ENCODE measurements at places on chromosomes 13 and 19.
A peak's percentile ranks its signal among the peaks of the same experiment; 100 is the strongest.

DNA sequence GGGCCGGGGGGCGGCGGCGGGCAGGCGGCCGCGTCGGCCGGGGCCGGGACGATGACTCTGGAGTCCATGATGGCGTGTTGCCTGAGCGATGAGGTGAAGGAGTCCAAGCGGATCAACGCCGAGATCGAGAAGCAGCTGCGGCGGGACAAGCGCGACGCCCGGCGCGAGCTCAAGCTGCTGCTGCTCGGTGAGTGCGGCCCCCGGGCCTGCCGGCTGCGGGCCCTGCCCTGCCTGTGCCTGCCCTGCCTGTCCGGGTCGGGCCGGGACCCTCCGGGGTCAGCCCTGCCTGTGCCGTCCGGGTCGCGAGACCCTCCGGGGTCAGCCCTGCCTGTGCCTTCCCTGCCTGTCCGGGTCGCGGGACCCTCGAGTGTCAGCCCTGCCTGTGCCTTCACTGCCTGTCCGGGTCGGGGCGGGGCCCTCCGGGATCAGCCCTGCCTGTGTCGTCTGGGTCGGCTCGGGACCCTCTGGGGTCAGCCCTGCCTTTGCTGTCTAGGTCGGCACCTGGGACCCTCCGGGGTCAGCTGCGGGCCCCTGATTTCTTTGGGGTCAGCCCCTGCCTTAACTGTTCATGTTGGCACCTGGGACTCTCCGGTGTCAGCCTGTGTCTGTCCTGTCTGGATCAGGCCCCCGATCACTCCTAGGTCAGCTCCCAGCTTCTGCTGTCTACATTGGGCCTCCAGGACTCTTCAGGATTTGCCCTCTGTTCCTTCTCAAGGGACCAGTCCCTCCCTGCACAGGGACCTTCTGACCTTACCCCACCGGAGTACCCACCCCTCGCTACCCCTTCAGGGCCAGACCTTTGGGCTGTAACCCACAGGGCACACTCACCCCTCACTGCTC, 659 bp downstream of the GNA11 start:
- no peak for DNase-seq

DNA sequence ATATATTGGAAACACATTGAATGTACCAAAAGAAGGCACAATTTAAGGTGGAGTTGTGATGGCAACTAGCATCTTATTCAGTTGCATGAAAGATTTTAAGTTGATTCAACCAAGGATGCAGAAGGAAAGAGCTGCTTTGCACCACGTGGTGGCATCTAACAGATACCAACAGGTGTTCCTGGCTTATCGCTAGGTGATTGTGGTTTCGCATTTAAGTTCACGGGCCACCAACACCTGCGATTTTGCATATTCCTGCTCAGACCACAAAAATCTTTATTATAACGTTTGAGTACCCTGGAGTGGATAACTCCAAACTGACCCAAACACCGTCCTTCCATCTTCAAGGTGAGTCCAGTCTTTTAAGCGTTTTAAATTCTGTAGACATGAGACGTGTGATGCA, 45.3 kb downstream of the RGCC start:
- no peak for DNase-seq

DNA sequence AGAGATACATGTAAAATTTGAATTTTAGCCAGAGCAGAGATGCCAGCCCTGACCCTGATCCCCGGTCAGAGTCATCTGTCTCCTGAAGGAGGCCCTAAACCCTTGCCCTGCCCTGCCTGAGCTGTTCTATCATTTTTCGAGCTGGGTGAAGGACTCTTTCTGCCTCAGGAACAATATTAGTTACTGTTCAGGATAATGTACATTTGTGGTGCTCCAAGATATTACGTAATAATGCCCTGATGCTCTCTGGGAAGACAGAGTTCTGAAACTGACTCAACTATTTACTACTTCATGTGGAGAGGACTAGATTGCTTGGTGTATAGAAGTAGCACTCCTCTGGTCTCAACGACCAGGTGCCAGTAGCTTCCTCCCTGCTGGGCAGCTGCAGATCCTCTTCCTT, 37.9 kb upstream of the UBL3 start:
- DNase-seq = no peak

GRCh38 chr19:15498156-15498858, 10.0 kb upstream of the CYP4F22 start:
- no peak for DNase-seq

DNA sequence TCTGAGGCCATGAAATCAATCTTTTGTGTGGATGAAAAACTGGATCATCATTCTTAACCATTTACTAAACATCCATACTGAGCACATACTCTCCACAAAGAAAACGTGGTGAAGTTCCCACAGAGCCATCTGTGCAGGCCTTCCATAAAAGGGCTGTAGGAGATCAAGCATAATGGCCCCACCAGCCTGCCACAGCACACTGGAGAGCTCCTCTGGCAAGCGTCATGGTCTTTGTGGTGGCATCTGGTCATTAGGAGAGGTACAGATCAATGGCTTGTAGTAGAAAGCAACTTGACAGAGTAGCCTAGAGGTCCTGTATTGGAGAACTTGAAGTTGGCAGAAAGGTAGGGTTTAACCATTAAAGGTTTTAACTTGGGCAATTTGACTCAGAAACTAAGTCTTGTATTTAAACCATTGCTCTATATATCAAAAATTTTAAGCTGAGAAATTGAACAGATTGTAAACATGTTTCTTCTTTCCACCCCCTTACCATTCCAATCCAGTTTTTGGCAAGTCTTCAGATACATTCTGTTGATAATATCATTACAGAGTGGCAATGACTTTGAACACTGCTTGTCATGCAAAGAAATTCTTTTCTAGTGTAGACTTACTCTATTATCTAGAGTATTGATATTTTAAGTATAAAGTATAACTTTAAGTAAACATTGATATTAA, 128.3 kb downstream of the LMO7 start:
- DNase-seq = peak; percentile 90

DNA sequence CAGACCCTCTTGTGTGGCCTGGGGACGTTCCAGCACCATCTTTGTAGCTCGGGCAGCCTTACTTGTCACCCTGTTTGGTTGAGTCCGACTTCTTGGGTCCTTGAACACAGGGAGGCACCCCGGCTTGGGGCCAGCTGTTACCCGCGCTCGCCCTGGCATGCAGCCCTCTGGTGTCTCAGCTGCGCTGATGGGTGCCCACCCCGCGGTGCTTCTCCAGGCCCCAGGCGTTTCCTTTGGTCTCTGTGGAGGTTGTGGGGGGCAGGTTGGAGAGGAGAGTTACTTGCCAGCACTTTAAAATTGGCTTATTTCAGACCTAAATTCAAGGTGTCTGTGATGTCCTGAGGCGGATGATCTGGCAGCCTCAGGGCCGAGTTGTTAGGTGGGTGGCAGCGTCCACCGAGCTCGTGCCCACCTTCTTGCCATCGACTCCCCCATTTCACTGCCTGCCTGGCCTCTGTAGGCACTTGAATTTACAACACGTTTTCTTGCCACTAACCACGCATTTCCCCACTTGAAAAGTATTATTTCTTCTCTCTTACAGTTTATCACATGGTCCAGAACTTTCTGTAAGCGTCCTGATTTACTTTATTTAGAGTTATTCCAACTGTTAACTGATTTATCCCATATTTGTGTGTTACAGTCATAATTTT, 16.9 kb downstream of the UBAC2 start:
- no peak for DNase-seq

GRCh38 chr13:97548711-97549110, 114.7 kb downstream of the RAP2A start:
- DNase-seq = no peak

DNA sequence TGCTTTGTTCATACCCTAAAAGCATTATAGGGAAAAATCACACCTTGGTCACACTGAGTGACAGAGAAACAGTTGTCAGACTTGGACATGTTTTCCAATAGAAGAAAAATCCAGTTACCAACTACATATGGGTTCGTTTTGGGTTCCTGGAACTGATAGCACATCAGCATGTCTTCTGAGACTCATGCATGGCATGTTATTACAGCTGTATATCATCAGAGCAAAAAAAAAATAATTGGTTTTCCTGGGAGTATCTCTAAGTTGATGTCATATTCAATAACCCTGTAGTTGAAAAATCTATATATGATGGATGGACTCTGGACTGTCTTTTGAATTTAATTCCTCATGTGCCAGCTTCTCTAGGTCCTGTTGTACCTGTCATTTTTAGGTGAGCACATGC, 211.6 kb downstream of the DNAJC15 start:
- DNase-seq = no peak

DNA sequence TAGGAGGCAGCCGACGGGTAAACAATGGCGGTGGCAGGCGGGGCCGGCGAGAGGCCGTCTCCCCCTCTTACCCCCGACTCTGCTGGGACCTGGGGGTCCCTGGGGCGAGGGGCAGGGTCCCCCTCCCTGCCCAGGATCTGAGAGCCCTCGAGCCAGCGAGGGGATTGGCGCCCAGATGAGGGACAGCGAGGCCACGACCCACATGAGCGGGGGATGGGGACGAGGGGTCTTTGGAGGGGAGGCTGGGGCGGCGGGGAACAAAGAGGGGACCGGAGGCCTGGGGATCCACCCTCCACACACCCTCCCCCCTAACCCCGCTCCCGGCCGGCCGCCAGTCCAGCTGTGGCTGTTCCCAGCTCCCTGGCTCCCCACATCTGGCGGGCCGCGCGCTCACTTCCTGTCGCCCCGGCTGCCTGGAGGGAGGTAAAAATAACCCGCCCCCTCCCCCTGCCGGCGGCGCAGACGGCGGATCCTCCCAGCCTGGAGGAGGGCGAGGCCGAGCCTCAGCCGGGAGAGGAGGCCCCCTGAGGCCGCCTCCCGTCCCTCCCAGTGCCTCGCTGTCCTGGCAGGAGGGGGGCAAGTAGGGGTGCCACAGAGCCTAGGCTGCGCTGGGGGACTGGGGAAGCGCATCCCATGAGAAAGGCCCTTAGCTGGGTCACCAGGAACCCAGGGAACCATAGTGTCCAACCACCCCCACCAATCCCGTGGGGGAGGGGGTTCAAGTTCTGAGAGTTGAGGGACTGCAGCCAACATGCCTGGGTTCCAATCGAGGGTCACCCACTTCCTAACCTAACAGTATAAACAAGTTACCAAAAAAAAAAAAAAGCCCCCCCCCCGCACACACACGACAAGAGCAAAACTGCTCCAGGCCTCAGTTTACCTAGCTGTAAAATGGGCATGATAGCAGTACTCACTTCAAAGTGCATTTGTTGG, 29.3 kb upstream of the NANOS3 start:
- DNase-seq = peak; percentile 67

DNA sequence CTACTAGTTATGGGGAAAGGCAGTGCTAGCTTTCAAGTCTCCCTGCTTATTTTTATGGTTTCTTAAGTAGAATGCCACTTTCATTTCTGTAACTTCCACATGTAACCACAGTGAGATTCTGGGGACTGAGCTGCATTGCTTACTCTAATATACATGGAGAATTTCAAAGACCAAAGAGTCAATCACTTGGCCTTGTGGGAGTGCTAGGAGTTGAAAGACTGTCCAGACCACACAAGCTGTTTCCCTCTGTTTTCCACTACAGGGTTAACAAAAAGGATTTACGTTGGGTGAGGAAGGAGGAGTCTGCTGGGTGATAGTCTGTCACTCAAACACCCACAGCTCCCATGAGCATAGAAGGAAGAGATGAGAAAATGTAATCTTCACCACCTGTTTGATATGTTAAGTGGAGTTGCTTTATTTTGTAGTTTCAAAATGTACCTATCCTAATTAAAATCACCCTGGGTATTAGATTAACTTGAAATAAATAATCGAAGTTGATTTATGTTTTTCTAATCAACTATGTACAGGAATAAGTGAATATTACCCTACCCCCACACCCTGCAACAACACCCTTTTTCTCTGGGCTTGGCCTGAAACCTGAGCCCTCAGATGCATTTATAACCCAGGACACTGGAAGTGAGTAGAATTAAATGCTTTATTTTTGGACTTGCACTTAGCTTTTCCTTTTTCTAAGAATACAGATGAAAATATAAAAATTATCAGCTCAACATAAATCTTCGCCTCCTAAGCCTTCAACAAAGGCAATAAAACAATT, 225.8 kb upstream of the SLC10A2 start:
- peak; percentile 15 for DNase-seq
